ENCODE measurements at places on chromosomes 12 and 14.
A peak's percentile ranks its signal among the peaks of the same experiment; 100 is the strongest.

DNA sequence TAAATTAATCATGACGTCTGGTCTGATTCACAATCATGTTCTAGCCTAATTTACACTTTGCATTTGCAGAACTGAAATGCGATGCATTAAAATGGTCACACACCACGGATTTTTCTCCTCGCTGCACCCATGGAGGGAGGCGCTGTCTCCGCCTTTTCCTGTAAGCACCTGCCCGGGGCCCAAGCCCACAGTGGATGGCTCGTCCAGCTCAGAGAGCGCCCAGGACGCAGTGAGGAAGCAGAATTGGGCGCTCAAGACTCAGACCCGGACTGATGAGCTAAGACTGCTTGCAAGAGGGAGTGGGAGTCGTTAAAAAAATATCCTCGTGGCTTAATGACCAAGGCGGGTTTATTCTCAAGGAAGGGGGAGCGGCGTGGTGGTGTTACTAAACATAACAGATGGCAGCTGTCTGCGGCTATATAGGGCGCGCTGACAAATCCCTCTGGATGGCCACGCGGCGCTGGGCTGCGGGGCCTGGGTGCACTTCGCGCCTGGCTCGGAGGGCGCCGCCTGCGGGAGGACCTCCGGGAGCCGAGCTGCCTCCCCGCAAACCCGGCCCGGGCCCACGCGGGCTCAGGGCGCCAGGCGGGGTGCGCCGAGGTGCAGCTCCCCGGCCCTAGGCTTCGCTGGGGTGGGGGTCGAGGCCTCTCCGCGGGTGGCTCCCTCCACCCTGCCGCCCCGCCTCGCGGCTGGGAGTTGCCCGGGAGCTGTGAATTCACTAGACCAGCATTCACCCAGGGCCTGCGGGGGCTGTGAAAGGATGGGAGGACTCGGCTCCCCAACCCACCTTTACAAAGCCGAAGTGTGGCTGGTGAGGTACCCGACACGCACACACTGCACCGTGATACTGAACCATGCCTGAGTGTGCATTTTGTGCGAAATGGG, 78.7 kb downstream of the PPM1A start:
- peak; percentile 74 for DNase-seq

- DNase-seq, result no peak
Observed at GRCh38 chr12:73301530-73301929, 1029.4 kb downstream of the TRHDE start.

- no peak for DNase-seq
Observed at GRCh38 chr12:62737615-62738014, 197.3 kb downstream of the PPM1H start.

- DNase-seq, result no peak
Observed at GRCh38 chr12:55642669-55643068, 6.0 kb downstream of the OR10P1 start.

GRCh38 chr14:23359167-23359626, 5.8 kb downstream of the EFS start:
- DNase-seq, result no peak

DNA sequence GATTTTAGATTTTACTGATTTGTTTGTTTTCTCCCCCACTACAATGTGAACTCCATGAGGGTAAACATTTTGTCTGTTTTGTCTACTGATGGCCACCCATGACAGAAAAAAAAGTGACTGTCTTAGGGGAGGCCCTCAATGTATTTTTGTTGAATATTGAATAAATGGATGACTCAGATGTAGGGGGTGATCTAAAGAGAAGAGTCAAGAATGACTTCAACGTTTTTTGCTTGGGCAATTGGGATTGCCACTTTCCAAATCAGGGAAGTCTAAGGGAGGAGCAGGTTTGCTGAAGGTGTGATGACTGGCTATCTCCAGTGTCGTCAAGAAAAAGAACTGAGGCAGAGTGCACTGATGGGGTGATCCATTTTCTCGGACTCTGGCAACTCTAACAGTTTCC, 10.7 kb upstream of the PHC1 start:
- DNase-seq, result no peak

GRCh38 chr12:70661466-70662161, 24.4 kb upstream of the PTPRB start:
- no peak for DNase-seq

GRCh38 chr12:79624378-79624777, 66.4 kb downstream of the PAWR start:
- DNase-seq, result no peak

DNA sequence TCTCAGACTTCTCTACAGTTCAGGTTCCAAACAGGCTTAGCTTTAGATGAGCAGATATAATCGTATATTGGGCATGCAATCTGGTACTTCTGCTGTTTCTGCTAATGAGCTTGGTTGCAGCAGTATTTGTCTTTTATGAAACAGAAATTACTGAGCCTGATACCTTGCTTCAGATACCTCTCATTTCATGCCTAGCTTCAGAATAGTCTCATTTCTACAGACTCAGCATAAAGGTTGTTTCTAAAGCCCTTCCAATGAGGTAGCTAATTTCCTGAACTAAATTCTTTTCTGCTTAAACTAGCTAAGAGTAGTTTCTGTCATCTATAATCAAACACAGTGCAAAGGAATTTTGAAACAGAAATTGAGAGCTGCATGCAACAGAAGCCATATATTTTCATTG, 275.0 kb upstream of the KITLG start:
- no peak for DNase-seq

DNA sequence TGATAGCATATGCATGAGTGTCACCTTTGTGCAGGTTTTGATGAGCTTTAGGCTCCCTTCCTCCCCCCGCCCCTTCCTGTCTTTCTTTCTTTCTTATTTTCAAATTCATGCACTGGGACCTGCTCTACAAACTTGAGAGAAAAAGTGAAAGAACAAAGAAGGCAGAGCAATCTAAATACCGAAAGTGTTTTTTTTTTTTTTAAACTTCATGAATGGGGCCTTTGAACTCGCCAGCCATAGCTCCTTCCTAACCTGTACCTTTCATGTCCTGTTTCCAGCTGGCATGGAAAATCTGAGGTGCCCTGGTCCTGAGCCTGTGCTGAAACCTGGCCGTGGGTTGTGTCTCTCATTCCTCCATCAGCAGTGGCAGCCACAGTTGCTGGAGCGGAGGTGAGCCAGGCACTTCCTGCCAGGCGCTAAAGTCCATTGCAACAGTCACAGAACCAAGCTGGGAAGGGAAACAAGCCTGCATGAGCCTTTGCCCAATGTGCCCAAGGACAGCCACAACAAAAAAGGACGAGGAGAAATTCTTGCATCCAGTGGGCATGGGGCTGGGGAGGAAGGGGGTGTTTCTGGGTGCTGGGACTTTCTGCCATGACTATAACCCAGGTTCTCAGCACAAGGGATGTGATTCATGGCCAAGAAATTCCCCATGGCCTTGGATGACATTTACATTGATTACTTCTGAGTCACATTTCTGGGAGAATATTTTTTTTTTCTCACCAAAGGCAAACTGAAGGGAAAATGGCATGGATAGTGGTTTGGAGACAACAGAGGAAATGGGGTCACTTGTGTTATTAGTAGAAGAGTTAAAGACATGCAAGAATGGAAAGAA, 102.7 kb downstream of the TMEM30B start:
- no peak for DNase-seq

DNA sequence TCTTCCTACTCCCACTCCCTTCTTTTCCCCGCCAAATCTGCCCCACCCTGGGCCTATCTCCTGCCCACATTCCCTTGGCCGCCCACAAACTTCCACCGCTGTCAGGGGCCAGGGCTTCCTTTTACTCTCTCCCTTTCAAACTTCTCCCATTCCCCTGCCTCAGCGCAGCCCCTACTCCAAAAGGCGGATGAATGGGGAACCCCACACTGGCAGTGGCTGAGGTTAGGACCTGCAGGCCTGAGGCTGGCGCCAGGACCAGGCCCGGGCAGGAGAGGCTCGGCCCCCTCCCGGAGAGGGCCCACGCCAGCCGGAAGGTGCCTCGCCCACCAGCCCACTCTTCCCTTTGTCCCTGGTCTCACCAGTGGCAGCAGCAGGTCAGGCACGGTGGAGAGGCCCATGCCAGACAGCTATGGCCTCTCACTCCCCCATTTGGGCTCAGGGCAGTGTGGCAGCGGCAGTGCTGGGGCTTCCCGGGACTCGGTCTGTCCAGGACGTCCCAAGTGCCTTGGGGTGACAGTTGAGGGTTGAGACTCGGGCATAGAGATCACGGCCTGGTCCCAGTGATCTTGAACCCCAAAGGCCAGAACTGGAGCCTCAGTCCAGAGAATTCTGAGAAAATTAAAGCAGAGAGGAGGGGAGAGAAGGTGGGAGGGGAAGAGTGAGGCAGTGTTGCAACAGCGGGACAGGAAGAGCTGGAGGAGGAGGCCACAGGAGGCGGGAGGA, at the start of gene TNFRSF1A:
TNFRSF1A (minus strand) TSS at position 660 of the 723 bp plus-strand sequence; CDS start at position 398, 262 bp downstream.
- DNase-seq, result no peak

DNA sequence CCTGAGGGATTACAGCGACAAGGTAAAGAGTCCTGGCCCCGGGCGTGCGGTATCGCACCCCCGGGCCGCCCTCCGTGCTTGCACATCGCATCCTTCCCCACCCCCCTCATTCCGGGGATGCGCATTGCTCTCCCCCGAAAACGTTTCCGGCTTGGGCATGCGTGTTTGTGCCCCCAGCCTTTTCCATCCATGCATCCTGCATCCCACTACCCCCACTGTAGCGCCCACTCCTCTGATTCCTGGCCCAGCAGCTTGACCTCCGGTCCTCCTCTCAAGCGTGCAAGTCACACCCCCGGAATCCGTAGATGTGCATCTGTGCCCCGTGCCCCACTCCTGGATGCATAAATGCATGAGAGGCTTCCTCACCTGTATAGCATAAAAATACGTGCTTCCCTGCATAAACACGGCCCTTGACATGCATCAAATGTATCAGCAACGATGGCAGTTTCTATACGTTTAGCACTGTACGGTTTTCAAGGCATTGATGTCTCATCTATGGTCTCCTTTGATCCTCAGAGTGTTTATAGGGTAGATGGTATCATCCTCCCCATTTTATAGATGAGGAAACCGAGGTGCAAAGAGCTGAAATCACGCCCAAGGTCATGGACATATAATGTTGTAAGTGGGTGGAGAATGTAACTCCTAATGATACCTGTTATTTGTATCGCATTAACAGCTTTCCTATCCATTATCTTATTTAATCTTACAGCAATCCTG, 484 bp downstream of the RIC8B start:
- no peak for DNase-seq

- DNase-seq, result no peak
Observed at GRCh38 chr12:28578833-28579252, 388.6 kb downstream of the CCDC91 start.

DNA sequence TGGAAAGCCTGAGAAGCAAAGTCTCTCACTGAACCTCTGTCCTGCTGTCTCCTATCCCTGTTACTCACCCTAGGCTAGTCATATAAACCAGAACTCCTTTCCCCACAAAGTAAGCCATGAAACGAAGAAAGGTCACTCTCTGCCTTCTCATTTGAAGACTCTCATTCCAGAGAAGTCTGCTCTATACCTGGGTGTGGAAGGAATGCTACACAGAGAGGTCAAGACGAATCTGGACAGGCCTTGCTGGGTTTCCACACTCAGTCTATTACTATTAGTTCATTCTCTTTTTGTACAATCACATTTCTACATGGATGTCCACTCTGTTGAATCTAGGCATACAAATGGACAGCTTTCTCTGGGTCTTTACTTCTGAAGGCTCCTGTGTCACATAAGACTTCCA, 2.4 kb upstream of the AEBP2 start:
- no peak for DNase-seq

DNA sequence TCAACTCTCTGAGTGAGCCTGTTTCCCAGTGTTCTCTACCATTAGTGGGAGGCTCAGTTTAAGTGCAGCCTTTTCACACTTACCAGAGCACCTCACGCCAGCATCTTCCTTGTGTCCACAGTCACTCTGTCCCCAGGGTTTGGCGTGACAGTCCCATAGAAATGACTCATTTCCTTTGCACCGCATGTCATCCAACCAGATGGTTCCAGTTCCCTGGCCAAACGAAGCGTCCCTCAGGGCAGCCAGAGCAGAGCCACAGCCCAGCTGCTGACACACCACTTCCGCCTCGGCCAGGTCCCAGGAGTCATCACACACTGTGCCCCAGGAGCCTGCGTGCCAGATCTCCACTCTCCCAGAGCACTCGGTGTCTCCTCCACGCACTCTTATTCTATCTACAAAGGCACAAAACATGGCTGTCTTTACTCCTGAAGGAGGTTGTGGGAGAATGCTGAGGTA, 65.4 kb downstream of the ACSM4 start:
- no peak for DNase-seq

- DNase-seq, result no peak
Observed at GRCh38 chr14:99601361-99601831, 2.6 kb downstream of the CCDC85C start.

DNA sequence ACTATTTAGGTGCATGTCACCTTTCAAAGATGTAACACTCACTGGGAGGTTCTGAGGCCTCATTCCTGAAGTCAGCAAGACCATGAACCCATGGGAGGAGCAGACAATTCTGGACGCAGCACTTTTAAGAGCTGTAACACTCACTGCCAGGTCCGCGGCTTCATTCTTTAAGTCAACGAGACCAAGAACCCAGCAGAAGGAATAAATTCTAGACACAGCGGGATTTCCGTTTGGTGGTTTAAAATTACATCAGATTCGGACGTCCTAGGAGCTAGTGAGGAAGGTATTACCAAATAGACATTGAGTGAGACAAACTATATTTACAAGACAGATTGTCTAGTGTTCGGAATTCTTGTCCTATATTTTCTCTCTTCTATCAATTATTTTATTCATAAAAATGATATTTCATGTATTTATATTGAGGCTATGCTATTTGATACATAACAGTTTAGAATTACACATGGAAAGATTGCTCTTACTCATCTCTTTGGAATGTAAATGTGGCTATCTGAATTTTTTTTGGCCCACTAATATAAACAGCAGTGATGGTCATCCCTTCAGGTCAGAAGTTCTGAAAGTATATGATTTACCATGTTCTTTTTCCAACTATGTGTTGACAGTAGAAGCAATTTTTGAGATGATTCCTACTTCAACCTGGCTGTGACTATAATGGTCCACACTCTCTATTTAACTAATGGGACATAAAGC, 1973.0 kb upstream of the FLRT2 start:
- no peak for DNase-seq

DNA sequence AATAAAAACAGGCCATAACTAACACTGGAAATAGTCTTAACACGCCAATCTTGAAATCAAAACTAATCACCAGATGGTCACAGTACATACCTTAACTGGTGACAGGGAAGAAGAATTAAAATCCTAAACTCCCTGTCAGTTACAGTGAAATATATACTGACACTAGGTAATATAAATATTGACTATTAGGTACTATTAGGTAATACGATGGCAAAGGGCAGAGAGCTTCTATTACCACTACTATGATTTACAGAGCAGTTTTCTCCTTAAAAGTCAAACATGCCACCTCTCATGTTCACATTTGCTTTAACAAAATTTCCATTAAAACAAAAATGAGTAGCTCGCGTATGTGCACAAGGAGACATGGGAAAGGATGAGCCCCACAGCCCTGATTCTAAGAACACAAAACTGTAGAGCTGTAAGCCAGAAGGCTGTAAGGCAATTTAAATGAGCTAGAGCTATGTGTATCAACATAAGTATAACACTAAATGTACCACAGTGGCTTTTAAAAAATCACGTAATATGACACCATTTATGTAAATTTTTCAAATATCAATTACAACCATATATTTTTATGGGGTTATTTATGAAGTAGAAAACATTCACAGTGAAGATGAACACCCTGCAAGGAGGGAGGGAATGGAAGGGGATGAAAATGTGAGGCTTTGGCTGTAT, 19.1 kb downstream of the SETD3 start:
- no peak for DNase-seq
